ENCODE measurements at places on chromosomes 13 and 19. TPM values are rescaled to one million over a fixed set of nuclear protein-coding genes. Genes with fewer than 3 reads are reported as not detected.

Gene TNNI3
- total RNA-seq = 0.15 TPM

Gene SETDB2
- 12.0 TPM for total RNA-seq

Gene PROZ
- not detected for total RNA-seq

Gene ZNF426
- total RNA-seq = 28.8 TPM

Gene KRTDAP
- total RNA-seq = not detected

Gene PAF1
- total RNA-seq = 23.1 TPM

Data from renal cortical epithelial cell (primary cell).